ENCODE measurements at places on chromosomes 11 and 22.

DNA sequence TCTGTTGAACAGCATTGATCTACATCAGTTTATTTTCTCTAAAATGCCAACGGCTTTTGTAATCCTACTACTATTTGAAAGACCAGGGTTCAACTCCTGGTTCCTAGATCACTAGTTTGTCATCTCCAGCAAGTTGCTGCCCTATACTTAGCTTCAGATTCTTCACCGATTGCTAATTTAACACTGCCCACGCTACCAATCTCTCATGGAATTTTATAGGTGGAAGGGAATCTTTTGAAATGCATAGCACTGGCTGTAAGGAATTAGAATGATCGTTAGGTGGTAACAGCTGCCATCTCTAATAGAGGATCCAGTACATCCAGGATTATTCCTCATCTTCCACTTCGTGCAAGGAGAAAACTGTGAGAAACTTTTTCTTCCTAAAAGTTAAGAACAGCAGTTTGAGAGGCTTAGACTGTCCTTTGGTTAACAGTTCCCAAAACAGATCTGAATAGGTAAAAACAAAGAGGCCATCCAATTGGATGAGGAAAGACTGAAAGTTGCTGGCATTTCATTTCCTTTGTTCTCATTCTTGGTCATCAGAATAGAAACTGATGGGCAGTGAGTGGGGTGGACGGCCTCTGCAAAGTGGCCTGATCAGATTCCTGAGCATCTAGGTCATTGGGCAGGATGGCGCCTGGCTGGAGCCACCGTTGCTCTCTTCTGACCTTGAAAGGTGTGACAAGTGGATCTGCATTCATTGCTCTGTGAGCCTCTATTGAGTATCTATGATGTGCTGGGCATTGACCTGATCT, 236.3 kb upstream of the SORL1-AS1 start:
- DNase-seq = no peak

DNA sequence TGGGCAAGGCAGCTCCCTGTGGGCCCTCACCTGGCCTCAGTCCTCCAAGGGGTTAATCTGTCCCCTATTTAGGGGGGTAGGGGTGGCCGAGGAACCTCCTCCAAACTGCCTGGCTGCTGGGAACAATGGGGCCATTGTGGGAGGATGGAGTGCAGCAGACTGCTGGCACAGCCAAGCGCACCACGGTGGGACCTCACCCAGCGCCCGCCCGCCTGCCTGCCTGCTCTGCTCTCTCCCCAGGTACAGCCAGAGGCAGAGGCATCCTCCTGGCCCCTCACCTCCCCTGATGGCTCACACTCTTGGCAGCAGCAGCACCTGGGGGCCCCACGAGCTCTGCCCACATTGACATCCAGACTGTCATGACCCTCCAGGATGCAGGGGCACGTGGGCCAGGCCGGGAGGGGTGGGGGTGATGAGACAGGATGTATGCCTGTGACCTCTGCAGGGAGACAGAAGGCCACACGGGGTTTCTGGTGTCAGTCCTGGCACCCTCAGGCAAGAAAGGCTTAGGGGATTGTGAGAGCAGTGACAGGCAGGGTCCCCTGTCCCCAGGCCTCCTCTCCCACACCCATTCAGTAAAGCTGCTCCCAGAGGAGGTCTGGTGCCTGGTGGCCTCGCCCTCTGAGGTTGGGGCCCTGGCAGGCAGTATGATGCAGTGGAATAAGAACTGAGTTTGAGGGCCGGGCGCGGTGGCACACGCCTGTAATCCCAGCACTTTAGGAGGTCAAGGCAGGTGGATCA, 11.4 kb downstream of the BCL9L start:
- DNase-seq = peak; percentile 74

- peak; percentile 68 for DNase-seq
These were observed 395.0 kb upstream of the CCDC90B start for GRCh38 chr11:83681031-83681781.

DNA sequence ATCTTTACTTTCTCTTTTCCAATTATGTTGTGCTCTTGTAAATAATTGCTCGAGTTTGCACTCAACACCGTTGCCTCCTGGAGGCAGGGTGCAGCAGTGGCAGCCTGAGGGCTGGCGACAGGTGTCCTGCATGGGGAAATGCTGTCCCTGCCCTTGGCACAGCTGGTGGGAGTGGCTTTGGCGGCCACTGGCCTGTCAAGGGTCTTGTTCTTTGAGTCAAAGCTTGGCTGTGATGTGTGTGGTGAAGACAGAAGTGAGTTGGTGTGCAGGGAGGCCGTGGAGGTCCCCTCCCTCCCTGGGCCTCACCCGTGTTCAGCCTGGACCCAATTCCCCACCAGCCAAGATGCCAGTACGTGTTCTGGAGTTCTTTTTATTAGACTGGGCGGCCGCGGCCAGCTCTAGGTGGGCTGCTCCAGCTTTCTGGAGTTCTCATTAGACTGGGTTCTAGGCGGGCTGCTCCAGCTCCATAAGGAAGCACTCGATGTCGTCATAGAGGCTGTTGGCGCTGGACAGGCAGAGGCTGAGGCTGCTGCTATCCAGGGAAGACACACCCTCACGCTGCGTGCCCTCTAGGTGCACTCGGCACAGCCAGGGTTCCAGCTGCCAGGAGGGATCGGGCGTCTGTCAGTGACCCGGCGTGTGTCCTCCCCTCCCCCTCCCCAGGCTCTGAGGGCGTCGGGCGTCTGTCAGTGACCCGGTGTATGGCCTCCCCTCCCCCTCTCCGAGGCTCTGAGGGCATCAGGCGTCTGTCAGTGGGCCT, 3.4 kb downstream of the IRF7 start:
- DNase-seq = peak; percentile 90

GRCh38 chr11:76074148-76075095, 131.9 kb downstream of the WNT11 start:
- peak; percentile 76 for DNase-seq

GRCh38 chr11:96254087-96254486, 88.9 kb downstream of the MAML2 start:
- no peak for DNase-seq
